Fibroblast of the aortic adventitia (primary cell): ENCODE measurements at places on chromosomes 6 and 20. TPM values are rescaled to one million over a fixed set of nuclear protein-coding genes. Genes with fewer than 3 reads are reported as not detected.

Gene KIF13A
- total RNA-seq: 53.2 and 86.8 TPM in 2 replicates

Gene SLC32A1
- total RNA-seq: not detected in 2 replicates

Gene AGPAT4
- 5.5 and 11.6 TPM in 2 replicates for total RNA-seq

Gene PRDM13
- not detected in 2 replicates for total RNA-seq

Gene KCNQ2
- not detected in 2 replicates for total RNA-seq

Gene GFOD1
- total RNA-seq: 2.6 and 3.0 TPM in 2 replicates

Gene COX4I2
- not detected in 2 replicates for total RNA-seq

Gene FILIP1
- total RNA-seq: 0.45 and 5.5 TPM in 2 replicates
